Activated CD4-positive, alpha-beta T cell treated with anti-CD3 and anti-CD28 coated beads for 1 hour (primary cell): ENCODE measurements at places on chromosomes 4 and X.

DNA sequence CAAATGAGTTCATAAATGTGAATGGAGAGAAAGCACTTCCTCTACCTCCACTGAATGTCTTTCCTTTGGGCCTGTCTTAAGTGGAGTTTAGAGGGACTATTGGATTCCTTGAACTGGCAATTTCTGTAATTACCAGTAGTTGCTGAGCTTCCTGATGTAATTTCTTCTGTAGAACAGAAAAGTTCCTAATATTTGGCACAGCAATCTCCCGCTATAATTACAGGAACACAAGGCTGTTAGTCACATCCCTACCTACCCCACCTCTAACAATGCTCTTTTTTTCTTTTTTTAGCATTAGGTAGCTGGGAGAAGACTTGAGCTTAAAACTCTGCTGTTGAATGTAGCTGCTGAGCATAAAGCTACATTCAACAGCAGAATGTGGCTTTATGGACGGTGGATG is 24.8 kb upstream of the RBPJ start:
- no peak for DNase-seq

DNA sequence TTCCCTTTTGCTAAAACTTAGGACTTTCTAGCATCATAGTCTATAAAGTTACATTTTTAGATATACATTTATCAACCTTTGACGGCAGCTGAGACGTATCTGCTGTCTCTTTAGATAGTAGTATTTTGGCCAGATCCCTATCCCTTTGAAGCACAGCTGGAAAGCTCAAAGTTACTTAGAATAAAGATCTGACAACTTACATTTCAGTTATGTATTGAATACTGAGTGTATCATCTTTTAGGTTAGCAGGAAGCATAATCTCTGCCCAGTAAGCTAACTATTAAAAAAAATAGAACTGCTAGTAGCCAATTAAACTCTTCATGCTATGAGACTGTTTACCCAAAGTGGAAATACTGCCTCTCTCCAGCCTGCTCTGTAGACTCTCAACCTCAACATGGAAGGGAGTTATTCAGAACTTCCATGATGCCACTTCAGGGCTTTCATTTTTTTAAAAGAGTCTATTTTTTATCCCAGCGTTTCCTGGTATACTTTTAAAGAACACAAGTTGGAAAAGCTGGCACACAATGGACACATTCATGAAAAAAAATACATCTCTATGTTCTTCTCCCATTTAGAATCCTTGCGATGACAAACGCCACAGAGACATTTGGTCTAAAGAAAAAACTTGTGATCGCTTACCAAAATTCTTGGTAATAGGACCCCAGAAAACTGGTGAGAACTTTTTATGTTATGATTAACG is 126.3 kb downstream of the PRSS12 start:
- DNase-seq: no peak

- peak; percentile 14 for DNase-seq
Observed at GRCh38 chrX:119647552-119648420, 41.6 kb upstream of the NKRF start.

DNA sequence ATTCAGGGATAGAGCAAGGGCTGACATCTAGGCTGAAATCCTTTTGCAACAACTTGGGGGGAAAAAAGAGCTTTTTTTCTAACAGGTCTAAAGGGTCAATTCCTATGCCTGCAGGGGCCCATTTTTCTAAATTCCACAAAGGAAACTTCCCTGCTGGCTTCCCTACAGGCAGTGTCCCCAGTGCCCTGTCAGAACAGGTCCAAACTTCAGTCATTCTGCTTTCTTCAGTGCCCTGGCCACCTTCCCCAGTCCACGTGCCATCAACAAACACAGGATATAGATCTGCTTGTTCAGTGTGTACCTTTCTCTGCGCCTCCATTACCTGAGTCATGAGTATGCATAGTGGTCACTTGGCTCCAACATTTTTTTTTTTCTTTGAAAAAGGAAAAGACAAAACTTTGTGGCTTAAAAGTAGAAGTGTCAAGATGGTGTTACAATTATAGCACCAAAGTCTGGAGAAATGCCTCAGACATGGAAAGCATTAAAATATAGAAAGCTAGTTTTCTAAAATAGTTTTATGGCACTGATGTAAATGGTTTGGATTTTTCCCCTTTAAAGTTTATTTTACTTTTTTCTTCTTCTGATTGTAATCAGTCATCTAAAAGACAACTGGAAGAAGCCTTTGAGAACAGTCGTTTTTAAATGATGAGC is 84.0 kb upstream of the JADE1 start:
- no peak for DNase-seq
